ENCODE measurements at places on chromosomes 3 and 15. TPM values are rescaled to one million over a fixed set of nuclear protein-coding genes. Genes with fewer than 3 reads are reported as not detected.

The SOX2 gene
- 0.19 TPM for total RNA-seq

The BNC1 gene
- 0.19 TPM for total RNA-seq

The ASB14 gene
- total RNA-seq: not detected

The TMPRSS7 gene
- not detected for total RNA-seq

The SOX14 gene
- total RNA-seq: not detected

The SH2D7 gene
- not detected for total RNA-seq

The ZPLD1 gene
- 12.3 TPM for total RNA-seq

The DNASE1L3 gene
- total RNA-seq: 9.3 TPM

The SLC24A5 gene
- not detected for total RNA-seq

The ROPN1B gene
- not detected for total RNA-seq

The ATP1B3 gene
- total RNA-seq: 127 TPM

The DPP8 gene
- total RNA-seq: 35.6 TPM

The KBTBD12 gene
- total RNA-seq: 3.0 TPM

The ADAMTS9 gene
- total RNA-seq: 82.8 TPM

The GXYLT2 gene
- total RNA-seq: 28.3 TPM

The TUSC7 gene
- total RNA-seq: not detected

The CHDH gene
- total RNA-seq: 2.0 TPM

The ZNF501 gene
- 8.1 TPM for total RNA-seq

The SATB1 gene
- 10.8 TPM for total RNA-seq

The UACA gene
- 114 TPM for total RNA-seq

The KIF9 gene
- total RNA-seq: 5.6 TPM

The CCDC54 gene
- total RNA-seq: not detected

The GOLGA8M gene
- 0.67 TPM for total RNA-seq

The GOLGA6A gene
- 0.24 TPM for total RNA-seq

The OR5K2 gene
- not detected for total RNA-seq

The VEPH1 gene
- total RNA-seq: 0.24 TPM

The SCAMP5 gene
- 2.4 TPM for total RNA-seq

The ESYT3 gene
- total RNA-seq: 0.43 TPM

The DNAH12 gene
- total RNA-seq: 0.05 TPM

The HRG gene
- not detected for total RNA-seq

The SNRPN gene
- total RNA-seq: 59.1 TPM

The CAPN3 gene
- 7.6 TPM for total RNA-seq

The MED12L gene
- total RNA-seq: 0.60 TPM

The SLC22A14 gene
- total RNA-seq: not detected

All from posterior vena cava (tissue), 2 donors.